ENCODE measurements at places on chromosomes 11 and 22.

- DNase-seq, result no peak
Observed at GRCh38 chr11:27857014-27857413, 156.8 kb upstream of the BDNF start.

DNA sequence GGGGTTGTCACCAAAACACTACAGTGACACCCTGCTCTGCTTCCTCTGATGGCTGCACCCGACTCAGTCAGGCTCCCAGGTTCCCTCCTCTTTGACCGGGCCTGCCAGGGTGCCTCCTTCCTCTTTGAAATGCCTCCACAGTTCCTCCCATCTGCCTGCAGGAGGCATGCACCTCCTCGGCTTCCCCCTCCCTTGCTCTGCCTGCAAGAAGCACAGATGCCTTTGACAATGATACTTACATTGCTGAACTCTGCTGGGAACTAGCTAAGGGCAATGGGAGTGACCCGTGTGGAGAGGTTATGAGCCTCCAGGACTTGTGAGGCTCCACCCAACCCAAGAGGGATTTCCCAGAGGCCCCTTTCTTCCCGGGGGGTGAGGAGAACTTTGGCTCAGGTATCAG lies 674.1 kb downstream of the OPCML start:
- no peak for DNase-seq

- DNase-seq, result no peak
Observed at GRCh38 chr11:126115816-126116331, 53.2 kb upstream of the CDON start.

DNA sequence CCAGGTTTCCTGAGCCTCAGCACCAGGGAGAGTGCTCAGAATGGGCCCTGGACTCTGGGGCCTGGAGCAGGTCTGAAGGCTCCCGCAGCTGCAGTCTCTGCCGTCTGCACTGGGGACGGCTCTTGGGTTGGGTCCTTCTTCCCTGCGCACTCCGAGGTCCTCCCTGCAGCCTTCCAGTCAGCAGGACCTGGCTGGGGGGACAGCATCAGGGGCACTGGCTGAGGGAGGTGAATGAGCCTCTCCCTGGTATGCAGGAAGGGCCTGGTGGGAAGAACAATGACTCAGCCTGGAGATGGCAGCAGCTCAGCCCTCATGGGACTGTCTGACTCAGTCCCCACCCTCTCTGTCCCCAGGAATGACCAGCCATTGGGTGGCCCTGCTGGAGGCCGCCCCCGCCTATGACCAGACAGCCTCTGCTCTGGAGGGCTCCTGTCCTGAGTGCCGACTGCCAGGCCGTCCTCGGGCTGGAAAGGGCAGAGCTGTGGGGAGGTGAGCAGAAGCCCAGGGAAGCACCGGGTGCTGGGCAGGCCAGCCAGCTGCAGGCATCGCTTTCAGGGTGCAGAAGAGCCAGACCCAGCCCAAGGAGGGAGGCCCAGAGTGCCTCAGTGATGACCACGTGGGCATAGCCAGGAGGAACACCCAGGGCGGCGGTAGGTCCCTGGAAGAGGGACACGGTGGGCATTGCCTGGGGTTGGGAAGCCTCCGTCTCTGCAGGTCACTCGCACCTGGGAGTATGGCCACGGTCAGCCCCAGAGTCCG lies 455.0 kb downstream of the BRD1 start:
- no peak for DNase-seq

DNA sequence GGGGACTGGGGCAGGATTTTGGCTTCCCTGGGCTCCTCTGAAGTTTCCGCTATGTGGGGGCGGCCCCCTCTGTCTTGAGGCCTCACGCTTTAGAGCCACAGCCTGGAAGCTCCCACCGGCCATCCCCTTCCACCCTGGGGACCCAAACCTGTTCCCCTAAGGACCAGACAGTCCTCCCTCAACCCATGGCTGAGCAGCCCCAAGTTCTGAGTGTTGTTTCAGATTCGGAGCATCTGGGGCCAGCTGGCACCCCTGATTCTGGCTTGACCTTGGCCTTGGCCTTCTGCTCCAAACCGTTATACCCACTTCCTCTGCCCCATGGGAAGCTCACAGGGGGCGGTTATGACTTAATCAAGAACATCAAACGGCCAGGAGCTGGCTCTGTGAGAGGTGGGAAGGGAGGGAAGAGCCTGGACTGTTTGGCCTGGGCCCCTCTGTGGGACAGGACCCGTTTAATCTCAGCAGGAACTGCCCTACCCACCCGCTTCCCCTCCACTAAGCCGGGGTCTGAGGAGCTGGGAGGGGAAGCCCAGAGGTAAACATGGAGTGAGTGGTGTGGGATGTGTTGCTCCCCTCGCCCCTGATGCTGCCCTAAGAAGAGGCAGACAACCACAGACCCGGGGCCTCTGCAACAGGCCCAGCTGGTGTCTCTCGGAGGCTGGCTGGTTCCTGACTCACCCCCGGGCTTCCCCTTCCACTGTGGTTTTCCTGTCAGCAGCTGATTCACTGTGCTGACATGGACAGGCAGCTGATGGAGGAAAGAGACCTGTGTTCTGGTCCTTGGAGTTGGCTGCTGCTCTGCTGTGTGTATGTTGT lies 3.4 kb downstream of the CD82 start:
- peak; percentile 71 for DNase-seq

DNA sequence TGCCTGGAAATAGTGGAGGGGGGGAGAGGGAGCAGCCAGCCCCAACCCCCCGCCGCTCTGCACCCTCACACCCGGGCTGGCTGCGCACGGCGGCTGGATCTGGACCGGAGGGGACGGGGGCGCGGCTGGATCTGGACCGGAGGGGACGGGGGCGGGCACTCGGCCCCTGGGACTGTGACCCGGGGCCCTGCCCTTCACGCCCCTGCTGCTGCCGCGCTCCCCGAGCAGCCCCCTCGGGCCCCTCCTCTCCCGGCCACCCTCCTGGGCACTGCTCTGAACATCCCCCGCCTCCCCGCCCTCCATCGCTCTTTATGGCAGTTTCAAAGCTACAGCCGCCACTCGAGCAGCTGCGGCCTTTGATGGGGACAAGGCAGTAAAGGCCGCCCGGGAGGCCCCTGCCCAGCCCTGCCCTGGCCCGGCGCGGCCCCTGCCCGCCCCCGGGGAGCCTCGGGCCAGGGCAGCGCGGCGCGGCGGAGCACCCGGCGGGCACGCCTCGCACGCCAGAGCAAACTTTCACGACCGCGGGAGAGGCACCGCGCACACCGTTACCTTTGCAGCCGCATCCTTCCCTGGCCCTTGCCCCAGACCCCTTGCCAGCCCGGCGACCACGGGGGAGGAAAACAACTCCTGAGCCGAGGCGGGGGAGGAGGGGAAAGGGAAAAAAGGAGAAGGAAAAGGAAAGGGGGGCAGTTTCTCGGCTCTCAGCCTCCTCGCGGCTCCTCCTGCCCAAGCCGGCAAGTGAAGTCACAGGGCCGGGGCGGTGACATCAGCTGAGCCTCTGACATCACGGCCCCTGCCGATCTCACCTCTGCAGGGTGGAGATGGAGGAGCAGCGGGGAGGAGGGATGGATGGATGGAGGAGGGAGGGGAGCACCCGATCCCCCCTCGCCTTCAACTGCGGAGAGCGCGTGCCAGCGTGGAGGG lies 13.1 kb upstream of the TCF20 start:
- DNase-seq, result no peak

DNA sequence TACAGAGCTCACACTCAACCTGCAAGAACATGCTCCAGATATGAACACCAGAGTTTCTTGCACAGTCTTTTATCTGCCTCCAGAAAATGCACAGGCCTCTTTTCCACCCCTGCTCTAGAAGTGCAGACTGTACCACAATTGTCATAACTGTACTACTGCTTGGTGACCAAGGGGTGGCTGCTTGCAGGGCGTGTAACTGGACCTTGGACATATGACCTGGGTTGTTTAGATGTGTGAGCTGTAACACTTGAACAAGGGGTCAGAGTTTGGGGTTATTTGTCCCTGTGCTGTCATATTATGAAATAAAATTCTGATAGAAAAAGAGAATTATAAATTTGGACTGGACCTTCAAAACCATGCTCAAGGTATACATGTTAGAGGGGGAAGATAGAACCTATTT lies 1185.5 kb downstream of the FAM181B start:
- DNase-seq, result no peak

DNA sequence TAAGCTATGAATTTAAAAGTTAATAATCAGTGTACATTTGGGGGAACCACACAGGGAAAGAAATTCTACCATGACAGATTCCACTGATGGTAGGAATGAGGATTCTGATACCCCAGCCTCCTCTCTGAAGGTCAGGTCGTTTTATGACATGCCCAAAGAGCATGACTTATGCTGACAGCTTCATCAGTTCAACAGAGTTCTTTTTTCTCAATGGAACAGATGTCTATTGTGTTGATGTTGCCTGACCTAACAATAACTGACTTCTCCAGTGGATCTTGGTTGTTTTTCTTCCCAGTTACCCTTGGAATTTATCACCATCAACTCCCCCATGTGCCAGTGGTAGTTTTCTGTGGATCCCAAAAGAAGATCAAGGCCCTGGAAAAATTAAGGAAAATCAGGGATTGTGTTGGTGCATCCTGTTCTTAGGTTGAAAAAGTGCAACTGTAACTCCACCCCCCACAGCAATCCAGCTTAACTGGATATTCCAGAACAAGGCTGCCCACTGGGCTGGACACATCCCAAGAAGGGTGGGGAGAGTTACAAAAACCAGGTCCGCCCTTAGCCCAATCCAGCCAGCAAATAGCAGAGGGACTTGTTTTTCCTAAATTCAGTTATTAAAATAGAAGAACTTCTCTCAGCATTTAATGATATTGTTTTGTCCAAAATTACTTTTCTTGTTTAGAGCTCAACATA lies 31.5 kb upstream of the CAT start:
- DNase-seq, result no peak

- no peak for DNase-seq
Observed at GRCh38 chr11:129922674-129923073, 27.3 kb upstream of the NFRKB start.

GRCh38 chr11:6563121-6563619 lies 40.2 kb downstream of the RRP8 start:
- no peak for DNase-seq

DNA sequence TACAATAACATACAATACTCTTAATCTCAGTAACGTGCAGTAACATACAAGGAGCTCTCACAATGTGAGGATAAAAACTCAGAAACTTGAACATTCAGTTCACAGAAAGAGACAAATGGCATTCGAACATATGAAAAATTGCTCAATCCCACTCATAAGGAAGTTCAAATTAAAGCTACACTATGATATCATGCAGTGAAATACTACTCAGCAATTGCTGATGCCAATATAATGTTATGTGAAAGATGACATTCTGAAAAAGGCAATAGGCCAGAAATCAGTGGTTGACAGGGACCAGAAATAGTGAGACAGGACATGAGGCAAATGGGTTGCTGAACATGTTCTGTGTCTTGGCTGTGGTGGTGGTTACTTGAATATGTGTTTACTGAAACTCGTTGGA lies 33.7 kb upstream of the PITPNB start:
- no peak for DNase-seq

DNA sequence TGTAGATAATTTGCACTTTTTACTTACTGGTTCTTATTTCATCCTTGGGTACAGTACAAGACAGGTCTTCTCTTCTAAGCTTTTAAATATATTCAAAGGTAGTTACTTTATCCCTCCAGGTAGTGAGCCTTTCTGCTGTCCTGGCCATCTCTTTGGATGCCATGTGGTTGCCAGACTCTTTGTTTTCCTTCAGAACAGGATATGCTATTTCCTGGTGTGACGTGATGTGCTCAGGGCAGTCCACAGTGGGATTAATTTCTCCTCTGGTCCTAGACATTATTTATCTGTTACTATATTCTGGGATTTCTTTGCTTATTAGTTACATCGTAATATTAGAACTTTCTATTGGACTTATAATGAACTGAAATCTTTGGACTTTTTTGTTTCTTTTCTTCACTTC lies 63.7 kb downstream of the PPP6R3 start:
- no peak for DNase-seq

DNA sequence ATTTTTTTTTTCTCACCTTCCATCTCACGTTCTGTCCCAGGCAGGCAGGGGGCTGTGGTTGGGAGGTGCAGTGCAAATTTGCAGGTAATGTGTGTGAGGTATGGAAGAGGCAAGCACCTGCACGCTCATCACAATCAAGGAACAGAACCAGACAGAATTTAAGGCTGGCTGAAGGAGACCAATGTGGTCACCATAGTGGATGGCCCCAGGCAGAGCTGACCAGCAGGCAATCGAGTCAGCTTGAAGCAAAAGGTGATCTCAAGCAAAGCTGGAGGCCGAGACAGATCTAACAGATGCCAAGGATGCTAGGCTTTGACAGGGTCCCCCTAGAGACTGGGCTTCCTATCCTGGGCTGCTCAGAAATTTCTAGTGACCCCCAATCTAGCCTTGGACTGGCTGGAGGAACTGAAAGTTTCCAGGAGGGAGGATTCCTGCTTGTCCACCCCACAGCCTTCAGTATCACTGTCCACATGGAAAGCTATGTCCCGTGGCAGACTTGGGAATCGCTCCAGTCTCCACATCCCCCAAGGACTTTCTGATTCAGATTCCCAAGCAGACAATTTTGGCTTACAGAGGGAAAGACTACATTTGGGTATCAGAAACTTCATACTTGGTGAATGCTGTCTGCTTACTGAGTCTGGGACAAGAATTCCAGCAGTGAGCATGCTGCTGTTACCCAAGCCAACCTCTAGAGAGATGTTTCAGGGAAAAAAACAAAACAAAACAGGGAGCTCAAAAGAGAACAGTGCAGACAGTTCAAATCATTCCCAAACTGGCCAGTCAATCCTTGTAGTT lies 9.0 kb upstream of the MICAL3 start:
- DNase-seq, result no peak

DNA sequence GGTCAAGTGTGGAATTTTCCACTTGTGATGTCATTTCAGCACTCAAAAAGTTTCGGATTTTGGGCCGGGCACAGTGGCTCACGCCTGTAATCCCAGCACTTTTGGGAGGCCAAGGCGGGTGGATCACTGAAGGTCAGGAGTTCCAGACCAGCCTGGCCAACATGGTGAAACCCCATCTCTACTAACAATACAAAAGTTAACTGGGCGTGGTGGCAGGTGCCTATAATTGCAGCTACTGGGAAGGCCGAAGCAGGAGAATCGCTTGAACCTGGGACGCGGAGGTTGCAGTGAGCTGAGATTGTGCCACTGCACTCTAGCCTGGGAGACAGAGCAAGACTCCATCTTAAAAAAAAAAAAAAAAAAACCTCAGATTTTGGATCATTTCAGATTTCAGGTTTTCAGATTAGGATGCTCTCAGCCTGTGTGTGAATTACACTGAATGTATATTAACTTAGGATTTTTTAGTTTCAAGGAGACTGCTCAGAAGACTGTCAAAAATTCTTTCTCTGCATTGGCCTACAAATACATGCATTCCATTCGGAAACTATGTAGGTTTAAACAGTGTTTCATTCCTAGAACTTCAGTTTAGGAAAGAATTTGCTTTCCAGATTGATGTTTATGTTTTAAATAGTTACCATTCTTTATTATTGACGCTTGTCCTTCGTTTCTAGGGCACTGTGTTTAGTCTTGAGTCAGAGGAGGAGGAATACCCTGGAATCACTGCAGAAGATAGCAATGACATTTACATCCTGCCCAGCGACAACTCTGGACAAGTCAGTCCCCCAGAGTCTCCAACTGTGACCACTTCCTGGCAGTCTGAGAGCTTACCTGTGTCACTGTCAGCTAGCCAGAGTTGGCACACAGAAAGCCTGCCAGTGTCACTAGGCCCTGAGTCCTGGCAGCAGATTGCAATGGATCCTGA lies 48.0 kb downstream of the BID start:
- DNase-seq, result no peak
